Left renal cortex interstitium (tissue), 4 donors: ENCODE measurements at places on chromosomes 13 and 19. TPM values are rescaled to one million over a fixed set of nuclear protein-coding genes. Genes with fewer than 3 reads are reported as not detected.

IGFL3 gene
- polyA plus RNA-seq, result not detected

ATP12A gene
- 8.7 TPM for polyA plus RNA-seq

CDKN2D gene
- polyA plus RNA-seq, result 9.3 TPM

SIGLEC12 gene
- not detected for polyA plus RNA-seq

GPR12 gene
- not detected for polyA plus RNA-seq

GAPDHS gene
- polyA plus RNA-seq, result not detected

FBXO17 gene
- 93.4 TPM for polyA plus RNA-seq

ZNF541 gene
- 0.49 TPM for polyA plus RNA-seq

SLITRK5 gene
- 1.7 TPM for polyA plus RNA-seq

TMEM86B gene
- polyA plus RNA-seq, result 3.1 TPM

KLK14 gene
- polyA plus RNA-seq, result not detected

UBE2L5 gene
- polyA plus RNA-seq, result 0.70 TPM

CYSLTR2 gene
- polyA plus RNA-seq, result 0.31 TPM

MAP4K1 gene
- polyA plus RNA-seq, result 3.2 TPM

PSG5 gene
- not detected for polyA plus RNA-seq

IGFL1 gene
- not detected for polyA plus RNA-seq

ZNF528 gene
- 59.0 TPM for polyA plus RNA-seq

PHLDB3 gene
- polyA plus RNA-seq, result 12.8 TPM

TEKTIP1 gene
- polyA plus RNA-seq, result 8.6 TPM

AMER2 gene
- polyA plus RNA-seq, result 0.52 TPM

RDH8 gene
- not detected for polyA plus RNA-seq
